ENCODE measurements at places on chromosomes 7 and 10. TPM values are rescaled to one million over a fixed set of nuclear protein-coding genes. Genes with fewer than 3 reads are reported as not detected.

Gene KRIT1
- 32.4 TPM for total RNA-seq

Gene ARHGAP21
- total RNA-seq, result 47.7 TPM

Gene CYP26C1
- 0.07 TPM for total RNA-seq

Gene ELN
- 0.17 TPM for total RNA-seq

Gene TDRD1
- not detected for total RNA-seq

Gene GPR26
- not detected for total RNA-seq

Gene PKD2L1
- 0.17 TPM for total RNA-seq

Gene LIPN
- total RNA-seq, result not detected

Gene CDH23
- total RNA-seq, result not detected

Gene LIPJ
- total RNA-seq, result not detected

Gene NODAL
- total RNA-seq, result 0.30 TPM

Gene OPALIN
- total RNA-seq, result not detected

Gene NKX6-2
- total RNA-seq, result not detected

Gene AKR1D1
- 0.10 TPM for total RNA-seq

Gene AOAH
- 1.1 TPM for total RNA-seq

Gene TRPV6
- 1.7 TPM for total RNA-seq

Gene JAKMIP3
- 0.17 TPM for total RNA-seq

Gene CYP3A7
- not detected for total RNA-seq

Gene IMMP2L
- total RNA-seq, result 21.1 TPM

Gene CALN1
- total RNA-seq, result 0.17 TPM

All from HCT116 (cell line).